Activated CD8-positive, alpha-beta memory T cell treated with anti-CD3 and anti-CD28 coated beads, Interleukin-2, amount 10 ng/mL, durations not matched to agents 7 days and 5 days (primary cell): ENCODE measurements at places on chromosomes 2 and 18.
A peak's percentile ranks its signal among the peaks of the same experiment; 100 is the strongest.

DNA sequence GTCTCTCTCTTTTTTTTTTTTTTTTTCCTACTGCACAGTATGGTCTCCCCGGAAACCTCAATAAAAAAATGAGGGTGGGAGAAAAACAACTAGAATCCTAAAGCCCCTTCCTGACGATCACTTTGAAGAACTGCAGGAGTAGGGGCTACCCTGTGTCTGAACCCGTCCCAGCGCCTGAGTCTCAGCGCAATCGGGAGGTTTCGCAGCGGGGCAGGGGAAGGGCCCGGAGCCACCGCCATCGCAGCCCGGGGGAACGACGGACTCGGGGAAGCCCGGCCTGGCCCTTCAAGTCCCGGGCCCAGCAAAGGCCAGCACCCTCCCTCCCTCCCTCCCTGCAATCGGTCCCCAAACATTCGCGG lies 411 bp downstream of the NARS1 start:
- peaks cover 23% of the 10 kb centered on the region for H3K36me3 ChIP-seq
- peak overlapping the region; percentile 93 for H3K4me3 ChIP-seq
- H3K4me1 ChIP-seq, result peaks cover 29% of the 10 kb centered on the region
- H3K27me3 ChIP-seq, result no peaks in the 10 kb centered on the region

DNA sequence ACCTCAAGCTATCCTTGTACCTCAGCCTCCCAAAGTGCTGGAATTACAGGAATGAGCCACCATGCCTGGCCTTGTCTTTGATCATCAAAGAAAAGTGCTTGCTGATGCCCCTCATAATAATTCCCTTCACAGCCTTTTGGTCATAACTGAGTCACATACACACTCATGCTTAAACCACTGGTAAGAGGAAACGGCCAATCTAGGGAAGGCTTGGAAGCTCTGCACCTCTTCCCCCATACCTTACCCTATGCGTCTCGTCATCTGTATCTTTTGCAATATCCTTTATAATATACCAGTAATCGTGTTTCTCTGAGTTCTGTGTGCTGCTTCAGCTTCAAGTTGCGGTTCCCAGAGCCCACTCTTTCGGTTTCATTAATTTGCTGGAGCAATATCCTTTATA lies 4.8 kb upstream of the RNF138 start:
- peaks cover 3% of the 10 kb centered on the region for H3K27me3 ChIP-seq
- no peak for DNase-seq
- H3K4me3 ChIP-seq, result no peak overlapping the region
- peaks cover 39% of the 10 kb centered on the region for H3K4me1 ChIP-seq
- H3K36me3 ChIP-seq, result peaks cover 5% of the 10 kb centered on the region

DNA sequence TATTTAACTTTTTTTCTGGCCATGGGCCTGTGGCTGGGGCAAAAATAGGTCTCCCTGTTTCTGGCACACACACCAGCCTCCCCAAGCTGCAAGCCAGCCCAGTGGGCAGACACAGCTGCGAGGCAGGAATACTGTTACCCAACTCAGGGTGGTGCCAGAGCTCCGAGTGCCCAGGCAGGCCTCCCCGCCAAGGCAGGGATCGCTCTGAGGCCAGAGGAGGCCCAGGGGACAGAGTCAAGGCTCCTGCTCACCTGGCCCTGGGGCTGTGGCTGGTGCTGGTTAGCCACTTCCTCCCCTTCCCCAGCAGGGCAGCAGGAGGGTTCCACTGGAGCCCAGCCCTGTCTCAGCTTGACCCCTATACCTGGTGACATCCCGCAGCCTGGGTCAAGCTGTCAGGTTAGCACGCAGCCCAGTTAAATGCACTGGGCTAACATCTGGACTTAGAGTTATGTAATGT lies 67.1 kb upstream of the EPAS1 start:
- peak overlapping the region; percentile 49 for H3K4me3 ChIP-seq
- DNase-seq, result peak; percentile 70
- peak overlapping the region; percentile 93 for H3K27ac ChIP-seq

- no peak for DNase-seq
- no peak overlapping the region for H3K4me3 ChIP-seq
- no peaks in the 10 kb centered on the region for H3K36me3 ChIP-seq
- no peaks in the 10 kb centered on the region for H3K4me1 ChIP-seq
- peaks cover 3% of the 10 kb centered on the region for H3K27me3 ChIP-seq
These were observed 43.8 kb downstream of the SOCS6 start for GRCh38 chr18:70332694-70333093.

- no peak overlapping the region for H3K4me3 ChIP-seq
- H3K4me1 ChIP-seq, result no peaks in the 10 kb centered on the region
- DNase-seq, result no peak
- H3K27me3 ChIP-seq, result peaks cover 14% of the 10 kb centered on the region
- no peak overlapping the region for H3K27ac ChIP-seq
These were observed 56.3 kb upstream of the LAPTM4A start for GRCh38 chr2:20107776-20108175.

DNA sequence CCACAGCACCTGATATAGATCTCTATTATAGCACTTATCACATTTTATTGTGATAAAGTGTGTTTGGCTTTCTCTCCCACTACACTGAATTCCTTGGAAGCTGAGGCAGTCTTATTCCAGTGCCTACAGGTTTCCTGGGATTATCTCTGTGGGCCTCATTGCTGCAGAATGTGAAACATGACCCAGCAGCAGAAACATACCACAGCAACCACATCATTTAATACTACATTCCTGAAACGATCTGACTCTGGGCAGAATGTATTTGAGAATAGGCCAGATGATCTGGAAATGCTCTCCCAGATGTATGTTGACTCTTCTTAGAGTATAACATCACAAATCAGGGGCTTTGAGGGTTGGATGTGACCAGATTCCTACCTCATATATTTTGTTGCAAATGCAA lies 323.5 kb upstream of the TANK start:
- H3K36me3 ChIP-seq, result no peaks in the 10 kb centered on the region
- peaks cover 3% of the 10 kb centered on the region for H3K27me3 ChIP-seq
- H3K4me3 ChIP-seq, result no peak overlapping the region
- no peak overlapping the region for H3K27ac ChIP-seq
- H3K4me1 ChIP-seq, result no peaks in the 10 kb centered on the region

- peaks cover 39% of the 10 kb centered on the region for H3K4me1 ChIP-seq
- H3K36me3 ChIP-seq, result peaks cover 15% of the 10 kb centered on the region
- H3K27me3 ChIP-seq, result peaks cover 24% of the 10 kb centered on the region
- H3K4me3 ChIP-seq, result no peak overlapping the region
- DNase-seq, result no peak
These were observed 8.2 kb downstream of the FAM110C start for GRCh38 chr2:38155-38554.

DNA sequence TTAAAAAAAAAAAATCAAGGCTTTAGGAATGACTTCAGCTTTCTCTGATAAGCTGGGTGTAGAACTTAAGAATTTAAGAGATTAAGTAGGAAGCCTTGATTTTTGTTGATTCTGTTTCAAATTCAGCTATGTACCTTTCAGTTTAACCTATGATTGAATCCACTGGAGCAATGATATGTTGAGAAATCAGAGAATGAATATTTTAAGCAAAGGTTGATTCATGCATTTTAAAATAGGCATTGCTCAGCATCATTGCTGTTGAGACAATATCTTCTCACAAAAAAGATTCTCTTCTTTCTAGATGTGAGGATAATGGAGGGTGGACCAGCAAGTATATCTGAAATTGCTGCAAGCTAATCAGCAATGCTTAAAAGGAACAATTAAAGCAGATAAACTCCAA lies 109.8 kb downstream of the MAP3K20 start:
- H3K4me1 ChIP-seq, result peaks cover 2% of the 10 kb centered on the region
- no peak for DNase-seq
- H3K36me3 ChIP-seq, result no peaks in the 10 kb centered on the region

DNA sequence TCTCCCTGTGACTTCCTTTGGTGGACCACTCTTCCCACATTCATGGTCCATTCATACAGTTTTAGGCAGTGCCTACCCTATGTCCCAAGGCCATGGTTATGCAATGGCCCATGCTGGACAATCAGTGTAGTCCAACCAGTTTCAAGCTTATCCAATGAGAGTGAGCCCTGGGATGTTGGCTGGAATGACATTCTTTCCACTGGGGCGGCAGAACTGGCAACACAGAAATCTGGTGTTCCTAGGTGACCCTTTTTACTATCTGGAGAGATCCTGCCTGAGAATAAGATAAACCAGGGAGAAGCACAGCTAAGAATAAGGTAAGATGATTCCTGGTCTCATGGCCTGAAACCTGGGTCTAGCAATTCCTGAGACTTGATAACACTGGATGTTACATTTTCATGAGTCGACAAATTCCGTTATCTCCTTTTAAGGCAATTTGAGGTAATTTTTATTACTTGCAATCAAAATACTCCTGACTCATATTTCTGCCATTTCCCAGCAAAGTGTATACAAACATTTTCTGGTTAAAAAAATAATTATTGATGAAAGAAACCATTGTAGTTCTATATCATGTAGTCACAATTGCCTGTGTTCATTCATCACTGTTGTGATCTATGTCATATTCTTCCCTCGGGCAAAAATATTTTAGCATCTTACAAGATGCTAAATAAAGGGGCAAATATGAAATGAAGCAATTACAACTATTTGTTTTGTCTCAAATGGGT lies 271.5 kb upstream of the LYPD1 start:
- H3K27ac ChIP-seq, result no peak overlapping the region
- H3K4me1 ChIP-seq, result no peaks in the 10 kb centered on the region
- no peak for DNase-seq
- no peak overlapping the region for H3K4me3 ChIP-seq

DNA sequence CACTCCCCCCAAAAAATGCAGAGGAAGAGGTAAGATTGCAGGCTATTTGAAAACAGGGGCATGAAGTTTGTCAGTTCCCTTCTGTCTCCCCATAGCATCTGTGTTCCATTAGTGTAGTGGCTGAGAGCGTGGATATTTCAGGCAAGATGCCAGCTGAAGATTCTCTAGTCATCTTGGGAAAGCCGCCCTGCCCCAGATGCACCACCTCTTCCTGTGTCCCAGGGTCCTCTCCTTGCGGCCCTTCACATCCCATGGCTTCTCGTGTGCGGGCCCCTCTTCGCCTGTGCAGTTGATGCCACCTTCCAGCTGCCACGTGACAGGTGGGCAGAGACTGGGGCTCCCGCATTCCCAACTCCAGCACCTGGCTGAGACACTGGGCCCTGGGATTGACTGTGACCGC lies 16.1 kb downstream of the TMEM127 start:
- no peak for DNase-seq
- peak overlapping the region; percentile 17 for H3K27ac ChIP-seq
- H3K4me3 ChIP-seq, result no peak overlapping the region
- peaks cover 26% of the 10 kb centered on the region for H3K36me3 ChIP-seq

DNA sequence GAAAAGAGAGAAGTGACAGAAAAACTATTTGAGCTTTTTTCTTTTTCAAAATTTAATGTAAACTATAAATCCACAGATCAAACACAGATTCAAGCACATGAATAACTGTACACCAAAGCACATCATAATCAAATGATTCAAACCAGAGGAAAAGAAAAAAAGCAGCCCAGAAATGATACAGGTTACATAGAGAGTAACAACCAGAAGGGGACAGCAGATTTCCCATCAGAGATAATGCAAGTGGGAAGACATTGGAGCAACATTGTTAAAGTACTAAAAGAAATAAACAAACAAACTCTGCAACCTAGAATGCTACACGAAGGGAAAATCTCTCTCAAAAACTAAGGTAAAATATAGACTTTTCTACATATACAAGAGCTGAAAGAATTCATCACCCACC lies 34.5 kb downstream of the CMPK2 start:
- no peak for DNase-seq
- H3K4me1 ChIP-seq, result peaks cover 31% of the 10 kb centered on the region
- H3K27me3 ChIP-seq, result no peaks in the 10 kb centered on the region

DNA sequence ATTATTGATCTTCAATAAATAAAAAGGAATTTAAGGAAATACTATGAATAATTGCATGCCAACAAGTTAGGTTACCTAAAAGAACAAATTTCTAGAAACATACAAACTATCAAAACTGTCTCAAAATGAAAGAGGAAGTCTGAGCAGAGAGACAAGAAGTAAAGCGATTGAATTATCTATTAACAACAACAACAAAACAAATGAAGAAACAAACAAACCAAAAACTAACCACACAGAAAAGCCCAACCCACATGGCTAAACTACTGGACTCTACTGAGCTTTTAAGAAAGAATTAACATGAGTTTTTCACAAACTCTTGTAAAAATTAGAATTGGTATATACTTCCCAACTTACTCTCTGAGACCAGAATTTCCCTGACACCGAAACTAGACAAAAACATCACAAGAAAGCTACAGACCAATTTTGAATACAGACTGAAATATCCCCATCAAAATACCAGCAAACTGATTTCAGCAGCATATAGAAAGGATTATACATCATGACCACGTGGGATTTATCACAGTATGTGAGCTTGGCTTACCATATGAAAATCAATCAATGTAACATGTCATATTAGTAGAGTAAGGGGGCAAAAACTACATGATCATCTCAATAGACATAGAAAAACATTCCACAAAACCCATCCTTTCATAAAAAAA lies 16.6 kb upstream of the GALNT1 start:
- no peaks in the 10 kb centered on the region for H3K36me3 ChIP-seq
- H3K4me3 ChIP-seq, result no peak overlapping the region
- H3K27ac ChIP-seq, result no peak overlapping the region
- H3K4me1 ChIP-seq, result peaks cover 2% of the 10 kb centered on the region
- H3K27me3 ChIP-seq, result no peaks in the 10 kb centered on the region

- H3K36me3 ChIP-seq, result peaks cover 3% of the 10 kb centered on the region
- H3K27me3 ChIP-seq, result no peaks in the 10 kb centered on the region
- H3K4me1 ChIP-seq, result peaks cover 9% of the 10 kb centered on the region
- H3K27ac ChIP-seq, result no peak overlapping the region
- no peak overlapping the region for H3K4me3 ChIP-seq
These were observed 22.3 kb upstream of the RAB10 start for GRCh38 chr2:26011609-26011989.

DNA sequence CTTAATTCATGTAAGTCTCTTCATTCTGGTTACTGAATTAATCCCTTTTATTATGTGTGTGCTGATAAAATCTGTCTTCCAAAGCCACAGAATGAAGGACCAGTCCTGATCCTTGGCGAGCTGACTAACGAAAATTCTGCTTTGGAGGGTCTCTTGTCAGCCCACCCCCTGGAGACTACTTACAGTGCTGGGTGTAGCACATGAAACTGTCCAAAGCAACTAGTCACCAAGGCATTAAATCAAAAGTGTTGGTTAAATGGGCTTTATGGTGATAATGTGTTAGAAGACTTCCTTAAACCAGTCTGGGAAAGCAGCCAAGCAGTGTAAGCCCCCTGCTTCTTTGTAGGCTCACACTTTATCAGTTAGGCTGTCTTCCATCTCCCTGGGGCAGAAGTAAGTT lies 420.2 kb downstream of the SUCLG1 start:
- no peak overlapping the region for H3K27ac ChIP-seq
- peaks cover 13% of the 10 kb centered on the region for H3K27me3 ChIP-seq
- no peak overlapping the region for H3K4me3 ChIP-seq
